ENCODE measurements at places on chromosomes 1 and 21.

DNA sequence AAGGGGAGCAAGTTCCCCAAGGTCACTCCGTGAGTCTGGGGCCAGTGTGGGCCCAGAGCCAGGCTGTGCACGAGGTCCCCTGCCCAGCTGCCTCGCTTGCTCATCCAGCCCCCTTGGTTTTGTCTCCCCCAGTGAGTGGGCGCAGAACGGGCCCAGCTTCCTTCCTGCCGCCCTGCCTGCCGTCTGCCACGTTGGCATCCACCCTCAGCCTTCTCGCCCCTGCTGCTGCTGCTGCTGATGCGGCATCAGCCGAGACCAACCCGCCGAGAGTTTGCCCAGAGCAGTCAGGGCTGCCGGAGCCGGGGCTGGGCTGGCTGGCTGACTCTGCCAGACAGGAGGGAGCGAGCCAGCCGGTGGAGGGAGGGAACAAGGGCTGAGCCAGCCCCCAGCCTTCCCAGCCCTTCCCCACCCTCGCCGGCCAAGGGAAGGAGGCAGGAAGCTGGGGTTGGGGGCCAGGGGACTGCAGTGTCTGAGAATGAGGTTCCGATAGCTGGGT lies 31.4 kb upstream of the WASF2 start:
- peak; percentile 22 for DNase-seq

GRCh38 chr1:224864006-224864405 lies 65.5 kb upstream of the DNAH14 start:
- no peak for DNase-seq

GRCh38 chr1:156846643-156847042 lies 12.3 kb downstream of the INSRR start:
- no peak for DNase-seq

- no peak for DNase-seq
These were observed 13.7 kb upstream of the GUCA2A start for GRCh38 chr1:42178249-42178648.

DNA sequence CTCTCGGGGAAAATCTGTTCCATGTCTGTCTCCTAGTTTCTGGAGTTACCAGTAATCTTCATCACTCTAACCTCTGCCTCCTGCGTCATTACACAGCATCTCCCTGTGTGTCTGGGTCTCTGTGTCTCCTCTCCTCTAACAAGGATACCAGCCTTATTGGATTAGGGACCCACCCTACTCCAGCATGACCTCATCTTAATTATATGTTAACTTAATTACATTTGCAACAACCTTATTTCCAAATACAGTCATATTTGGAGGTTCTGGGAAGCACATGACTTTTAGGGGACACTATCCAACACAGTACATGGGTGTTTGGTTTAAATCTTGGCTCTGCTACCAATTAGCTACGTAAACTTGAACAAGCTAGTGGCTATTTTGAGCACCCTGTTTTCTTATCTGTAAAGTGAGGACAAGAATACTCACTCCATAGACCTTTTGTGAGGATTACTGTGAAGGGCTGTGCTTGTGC lies 83.9 kb upstream of the SGIP1 start:
- no peak for DNase-seq

DNA sequence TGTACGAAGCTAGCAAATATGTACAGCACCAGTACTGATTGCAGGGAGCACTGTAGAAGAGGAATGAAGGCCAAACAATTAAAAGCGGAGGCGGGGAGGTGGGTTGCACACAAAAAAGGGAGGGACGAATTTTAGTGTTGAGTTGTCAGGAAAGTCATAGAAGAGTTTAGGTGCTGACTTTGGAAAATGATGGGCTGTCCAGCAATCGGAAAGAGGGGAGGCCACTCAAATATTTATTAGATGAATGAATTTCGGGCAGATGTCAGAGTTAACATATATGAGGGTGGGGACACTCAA lies 537 bp upstream of the ANKRD13C start:
- DNase-seq, result no peak

DNA sequence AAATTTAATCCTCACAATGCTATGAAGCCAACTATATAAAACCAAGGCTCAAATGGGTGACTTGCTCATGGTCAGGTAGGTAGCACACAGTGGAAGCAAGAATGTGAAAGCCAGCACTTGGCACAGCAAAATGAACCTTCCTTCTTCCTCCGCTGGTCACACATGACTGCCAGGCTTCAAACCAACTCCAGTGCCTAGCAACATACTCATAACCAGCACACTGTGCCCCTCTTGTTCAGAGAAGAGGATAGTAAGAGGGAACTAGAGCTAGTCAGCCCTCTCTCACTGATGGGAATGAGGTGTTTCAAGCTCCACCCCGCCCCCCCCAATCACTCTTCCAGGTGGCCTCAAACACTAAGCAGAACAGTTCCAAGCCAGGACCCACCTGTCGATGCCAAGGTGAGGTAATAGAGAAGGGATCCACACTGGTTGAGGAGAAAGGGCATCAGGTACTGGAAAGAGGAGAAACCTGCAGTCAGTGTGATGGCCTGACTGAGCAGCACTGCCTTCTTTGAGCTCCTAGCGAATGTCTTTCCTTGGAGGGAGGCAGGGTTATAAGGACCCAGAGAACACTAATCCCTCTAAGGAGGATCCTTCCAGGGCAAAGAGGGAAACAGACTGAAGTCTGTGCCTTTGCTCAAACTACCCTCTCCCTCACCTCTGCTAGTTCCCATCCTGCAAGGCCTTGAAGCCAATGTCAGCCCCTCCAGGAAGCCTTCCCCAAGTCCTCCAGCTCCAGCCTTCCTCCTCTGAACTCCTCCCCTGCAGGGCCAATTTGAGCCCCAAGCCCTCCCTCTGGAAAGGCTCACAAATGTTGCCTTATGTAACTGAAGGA lies 1.2 kb downstream of the TMEM234 start:
- no peak for DNase-seq

DNA sequence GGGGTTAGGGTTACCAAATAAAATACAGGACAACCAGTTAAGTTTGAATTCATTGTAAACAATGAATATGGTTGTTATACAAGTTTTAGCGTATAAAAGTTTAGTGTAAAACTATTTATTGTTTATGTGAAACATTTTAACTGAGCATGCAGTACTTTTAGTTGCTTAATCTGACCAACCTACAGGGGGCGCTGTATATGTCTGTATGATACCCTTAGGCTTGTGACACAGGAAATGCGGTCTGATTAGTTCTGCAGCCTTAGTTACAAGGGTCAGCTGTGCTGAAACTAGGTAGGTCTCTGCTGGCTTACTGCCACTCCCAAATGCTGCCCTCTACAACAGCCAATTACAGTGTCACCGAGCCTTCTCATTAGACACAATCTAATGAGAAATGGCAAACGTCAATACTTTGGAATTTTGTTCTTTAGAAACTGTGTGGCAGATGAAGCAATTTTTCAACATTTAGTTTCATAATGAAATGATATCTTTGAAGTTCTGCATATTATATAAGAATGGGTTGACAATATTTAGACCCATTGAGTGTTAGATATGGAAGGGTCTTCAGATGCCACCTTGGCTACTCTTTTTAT lies 56.2 kb downstream of the NTNG1 start:
- DNase-seq, result no peak

GRCh38 chr1:53688381-53689102 lies 50.4 kb downstream of the GLIS1 start:
- no peak for DNase-seq

DNA sequence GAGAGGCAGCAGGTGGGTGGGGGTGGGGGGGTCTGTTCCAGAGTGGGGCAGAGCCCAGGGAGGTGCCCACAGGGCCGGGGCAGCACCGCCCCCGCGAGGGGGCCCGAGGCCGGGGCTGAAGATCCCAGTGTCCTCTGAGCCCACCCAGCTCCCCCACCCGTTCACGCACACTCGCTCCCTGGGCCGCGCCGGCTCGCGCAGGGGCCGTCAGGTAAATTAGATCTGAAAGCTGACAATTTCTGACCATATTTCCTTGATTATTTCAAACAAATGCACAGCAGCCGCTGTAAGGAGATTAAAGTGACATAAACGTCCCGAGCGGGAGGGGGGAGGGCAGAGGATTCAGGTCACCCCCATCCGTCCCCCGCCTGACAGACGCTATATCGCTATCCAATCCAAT lies 118.0 kb downstream of the CASZ1 start:
- no peak for DNase-seq

DNA sequence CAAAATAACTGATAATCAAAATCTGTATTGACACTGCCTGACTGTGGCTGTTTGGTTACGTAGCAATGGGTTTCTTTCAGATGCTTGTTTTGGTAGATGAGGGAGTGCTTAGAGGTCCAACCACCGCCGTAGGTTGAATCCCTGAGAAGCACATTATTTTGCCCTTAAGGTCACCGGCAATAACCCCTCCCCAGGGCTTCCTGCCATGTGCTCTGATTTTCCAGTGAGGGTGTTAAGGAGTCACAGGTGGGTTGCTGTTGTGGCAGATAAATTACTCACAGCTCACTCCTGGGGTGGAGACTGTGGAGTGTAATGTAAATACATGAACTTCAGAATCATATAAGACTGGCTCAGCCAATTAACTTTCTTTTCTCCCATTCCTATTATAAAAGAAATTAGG lies 81.5 kb upstream of the ZP4 start:
- DNase-seq, result no peak

DNA sequence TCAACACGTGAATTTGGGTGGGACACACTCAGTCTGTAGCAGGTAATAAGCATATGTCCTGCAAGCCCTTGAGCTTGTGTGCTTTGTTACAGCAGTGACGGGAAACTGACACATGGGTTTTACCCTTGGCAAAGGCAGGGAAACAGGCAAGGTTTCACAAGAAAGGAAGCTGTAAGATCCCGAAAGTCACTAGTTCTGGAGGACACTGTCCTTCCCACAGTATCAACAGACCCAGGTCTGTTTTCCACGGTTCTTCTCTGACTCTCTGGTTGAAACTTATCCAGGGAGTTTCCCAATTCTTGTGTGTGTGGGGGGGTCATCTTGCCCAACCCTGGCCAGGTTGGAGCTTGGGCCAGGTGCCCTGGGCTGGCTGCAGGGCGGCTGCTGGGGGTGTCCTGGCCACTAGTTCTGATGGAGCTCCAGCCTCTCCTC lies 29.3 kb upstream of the ZBTB21 start:
- no peak for DNase-seq

GRCh38 chr1:182303778-182304177 lies 87.8 kb downstream of the GLUL start:
- no peak for DNase-seq

DNA sequence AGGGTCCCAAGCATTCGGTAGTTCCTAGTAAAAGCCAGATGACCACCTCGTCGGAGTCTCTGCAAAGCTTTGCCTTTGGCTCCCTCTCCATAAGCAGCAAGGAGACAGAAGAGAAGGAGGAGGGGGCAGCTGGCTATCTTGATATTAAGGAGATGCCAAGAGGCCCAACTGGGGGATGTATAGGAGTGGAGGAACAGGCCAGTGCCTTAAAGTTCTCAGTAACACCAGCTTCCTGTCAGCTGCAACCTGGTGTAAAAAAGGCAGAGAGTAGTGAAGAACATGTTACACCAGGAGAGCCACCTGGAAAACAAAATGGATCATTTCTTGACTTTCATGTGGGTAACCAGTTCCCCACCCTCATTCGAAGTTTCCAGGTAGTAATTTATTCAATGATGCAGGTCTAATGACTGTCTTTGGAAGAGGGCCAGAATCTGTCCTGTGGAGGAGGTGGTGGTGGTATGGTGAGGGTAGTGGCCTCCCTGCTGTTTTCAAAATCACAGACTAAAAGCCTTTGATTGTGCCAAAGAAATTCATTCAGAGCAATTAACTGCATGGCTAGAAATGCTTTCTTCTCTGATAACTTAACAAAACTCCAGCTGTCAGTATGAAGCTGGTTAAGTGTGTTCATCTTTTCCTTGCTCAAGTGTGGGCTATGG lies 27.3 kb downstream of the TMEM200B start:
- DNase-seq, result no peak

DNA sequence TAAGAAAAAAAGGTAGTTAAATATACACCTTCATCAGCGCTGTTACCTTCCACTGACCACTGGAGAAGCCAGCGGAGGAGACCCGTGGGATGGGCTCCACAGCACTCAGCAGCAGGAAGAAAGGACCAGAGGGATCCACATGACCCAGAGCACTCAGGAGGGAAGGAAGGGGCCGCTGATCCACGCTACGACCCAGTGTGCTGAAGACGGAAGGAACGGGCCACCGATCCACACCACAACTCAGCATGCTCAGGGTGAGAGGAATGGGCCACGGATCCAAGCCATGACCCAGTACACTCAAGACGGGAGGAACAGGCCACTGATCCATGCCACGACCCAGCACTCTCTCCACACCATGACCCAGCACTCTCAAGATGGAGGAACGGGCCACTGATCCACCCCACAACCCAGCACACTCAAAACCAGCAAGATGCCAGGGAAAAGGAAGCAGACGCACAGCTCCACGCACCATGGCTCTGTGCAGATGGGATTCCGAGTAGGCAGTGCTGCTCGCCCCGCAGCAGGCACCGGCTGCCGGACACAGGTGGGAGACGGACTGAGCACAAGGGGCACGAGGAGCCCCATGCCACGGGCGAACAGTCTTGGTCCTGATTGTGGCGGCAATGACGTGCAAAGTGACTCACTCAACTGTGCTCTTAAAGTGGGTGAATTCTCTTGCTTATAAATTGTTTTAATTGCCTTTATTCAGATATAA lies 8.7 kb downstream of the WRAP73 start:
- DNase-seq, result no peak

DNA sequence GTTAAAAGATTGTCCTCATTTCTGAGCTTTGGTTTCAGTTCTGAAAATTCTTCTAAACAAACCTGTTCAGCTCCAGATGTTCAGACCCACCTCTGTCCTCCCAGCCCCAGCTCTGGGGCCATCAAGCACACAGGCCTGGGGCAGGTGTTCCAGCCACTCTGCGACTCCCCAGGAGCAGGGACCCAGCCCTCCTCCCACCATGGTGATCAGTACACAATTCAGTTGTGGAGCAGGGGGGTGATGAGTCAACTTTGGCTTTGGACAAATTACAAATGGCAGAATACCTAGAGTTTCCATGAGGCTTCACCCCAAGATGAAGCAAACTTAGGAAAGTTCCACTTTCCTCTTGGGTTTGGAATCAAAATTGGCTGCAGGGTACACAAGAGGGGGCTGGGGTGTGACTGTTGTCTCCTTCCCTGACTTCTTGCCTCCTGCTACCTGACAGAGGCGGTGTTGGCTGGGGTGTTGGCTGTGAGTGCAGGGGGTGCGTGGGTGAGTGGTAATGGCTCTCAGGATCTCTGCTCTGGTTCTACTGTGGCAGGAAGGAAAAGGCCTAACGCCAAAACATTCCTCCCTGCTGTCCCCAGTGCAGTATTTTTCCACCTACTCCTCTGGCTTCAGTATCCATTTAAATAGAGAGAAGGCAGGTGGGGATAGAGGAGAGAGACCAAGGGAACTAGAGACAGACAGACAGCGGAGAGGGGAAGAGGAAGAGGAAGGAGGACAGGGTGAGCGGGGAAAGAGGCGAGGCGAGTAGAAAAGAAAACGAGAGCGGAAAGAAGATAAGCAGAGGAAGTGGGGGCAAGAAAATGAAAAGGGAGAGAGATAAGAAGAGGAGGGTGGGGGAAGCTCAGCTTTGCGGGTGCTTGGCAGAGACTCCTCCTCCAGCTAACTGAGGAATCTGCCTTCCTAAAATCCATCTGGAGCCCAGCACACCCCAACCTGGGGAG lies 20.6 kb upstream of the LRRN2 start:
- DNase-seq, result no peak

- no peak for DNase-seq
These were observed 260.4 kb downstream of the DSCAM start for GRCh38 chr21:40586575-40586974.

Data from stimulated activated CD8-positive, alpha-beta memory T cell treated with anti-CD3 and anti-CD28 coated beads, Interleukin-2, amount 100 ng/mL, for 1 hour (primary cell).